Stimulated activated effector memory CD8-positive, alpha-beta T cell treated with anti-CD3 and anti-CD28 coated beads, Interleukin-12 subunit alpha, Interleukin-12 subunit beta, amount 100 ng/mL, for 72 hours (primary cell): ENCODE measurements at places on chromosomes 5 and 9.

- DNase-seq: no peak
Observed at GRCh38 chr5:143418140-143418866, 14.8 kb upstream of the NR3C1 start.

- no peak for DNase-seq
Observed at GRCh38 chr5:34042321-34042720, 692 bp downstream of the C1QTNF3 start.

DNA sequence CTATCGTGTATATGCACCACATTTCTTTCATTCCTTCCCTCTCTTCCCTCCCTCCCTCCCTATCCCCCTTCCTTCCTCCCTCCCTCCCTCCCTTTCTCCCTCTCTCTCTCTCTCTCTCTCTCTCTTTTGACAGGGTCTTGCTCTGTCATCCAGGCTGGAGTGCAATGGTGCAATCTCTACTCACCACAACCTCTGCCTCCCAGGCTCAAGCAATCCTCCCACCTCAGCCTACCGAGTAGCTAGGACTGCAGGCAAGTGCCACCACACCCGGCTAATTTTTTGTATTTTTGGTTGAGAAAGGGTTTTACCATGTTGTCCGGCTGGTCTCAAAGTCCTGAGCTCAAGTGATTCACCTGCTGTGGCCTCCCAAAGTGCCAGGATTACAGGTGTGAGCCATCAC is 1.1 kb upstream of the ANKS6 start:
- DNase-seq: no peak

GRCh38 chr5:91443761-91444467 is 60.8 kb upstream of the ARRDC3 start:
- DNase-seq: no peak

DNA sequence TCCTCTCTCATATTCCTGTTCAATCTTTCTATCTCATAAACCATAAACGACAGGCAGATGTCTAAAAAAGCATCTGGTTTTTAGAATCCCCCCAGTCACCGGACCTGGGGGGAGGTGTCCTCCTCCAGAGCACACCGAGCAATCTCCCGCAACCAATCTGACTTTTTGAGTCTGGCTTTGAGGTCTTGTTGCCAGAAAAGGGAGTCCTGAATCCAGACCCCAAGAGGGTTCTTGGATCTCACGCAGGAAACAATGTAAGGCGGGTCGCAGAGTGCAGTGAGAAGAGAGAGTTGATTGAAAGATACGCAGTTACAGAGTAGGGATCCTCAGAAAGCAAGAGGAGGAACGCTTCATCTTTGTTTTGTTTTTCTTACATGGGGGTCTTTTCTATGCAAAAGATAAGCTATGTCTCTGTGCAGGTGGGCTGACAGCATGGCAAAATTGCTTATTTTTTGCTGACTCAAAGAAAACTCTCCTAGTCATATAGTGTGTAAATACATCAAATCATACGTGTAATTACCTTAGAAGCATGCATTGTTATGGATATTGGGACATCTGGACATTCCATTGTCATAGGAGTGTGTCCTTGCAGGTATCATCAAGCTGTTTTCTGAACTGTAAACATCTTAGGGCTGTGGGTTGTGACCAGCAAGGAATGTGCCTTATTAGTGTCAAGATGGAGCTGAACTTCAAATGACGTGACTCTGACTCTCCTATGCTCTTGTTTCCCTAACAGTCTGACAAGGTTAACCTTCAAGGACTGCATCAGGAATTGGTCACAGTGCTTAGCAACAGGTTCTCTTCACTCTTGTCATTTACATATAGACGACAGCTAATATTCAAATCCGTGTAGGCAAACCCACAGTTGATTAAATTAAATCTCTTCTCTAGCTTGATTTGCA is 159.3 kb upstream of the DAPK1 start:
- no peak for DNase-seq

DNA sequence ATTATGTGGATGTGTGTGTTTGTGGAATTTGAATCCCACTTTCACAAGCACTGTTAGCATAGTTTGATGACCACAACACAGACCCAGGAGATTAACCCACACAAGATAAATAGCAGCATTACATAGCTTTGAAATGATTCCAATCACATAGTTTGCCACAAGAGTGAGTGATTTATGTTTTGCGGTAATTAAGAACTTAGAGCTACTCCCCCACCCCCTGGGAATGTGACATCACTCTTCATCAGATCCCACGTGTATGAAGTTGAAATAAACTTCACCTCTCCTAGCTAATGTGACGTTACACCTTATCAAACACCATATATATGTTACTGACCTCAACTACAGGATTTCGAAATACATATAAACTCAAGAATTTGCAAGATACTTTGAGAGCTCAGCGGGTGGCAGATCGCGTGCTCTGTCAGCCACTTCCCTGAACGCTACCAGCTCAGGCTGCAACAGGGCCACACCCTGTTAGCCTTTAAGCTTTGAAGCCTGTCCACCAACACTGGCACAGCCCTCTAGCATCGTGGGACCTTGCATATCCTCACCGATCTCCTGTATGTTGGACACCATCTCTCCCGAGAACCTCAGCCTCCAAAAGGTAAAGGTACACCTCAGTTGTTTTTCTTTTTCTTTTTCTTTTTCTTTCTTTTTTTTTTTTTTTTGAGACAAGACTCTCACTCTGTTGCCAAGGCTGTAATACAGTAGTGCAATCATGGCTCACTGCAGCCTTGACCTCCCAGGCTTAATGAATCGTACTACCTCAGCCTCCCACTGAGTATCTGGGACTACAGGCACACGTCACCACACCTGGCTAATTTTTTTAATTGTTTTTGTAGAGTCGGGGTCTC is 1.7 kb upstream of the AGTPBP1 start:
- no peak for DNase-seq

DNA sequence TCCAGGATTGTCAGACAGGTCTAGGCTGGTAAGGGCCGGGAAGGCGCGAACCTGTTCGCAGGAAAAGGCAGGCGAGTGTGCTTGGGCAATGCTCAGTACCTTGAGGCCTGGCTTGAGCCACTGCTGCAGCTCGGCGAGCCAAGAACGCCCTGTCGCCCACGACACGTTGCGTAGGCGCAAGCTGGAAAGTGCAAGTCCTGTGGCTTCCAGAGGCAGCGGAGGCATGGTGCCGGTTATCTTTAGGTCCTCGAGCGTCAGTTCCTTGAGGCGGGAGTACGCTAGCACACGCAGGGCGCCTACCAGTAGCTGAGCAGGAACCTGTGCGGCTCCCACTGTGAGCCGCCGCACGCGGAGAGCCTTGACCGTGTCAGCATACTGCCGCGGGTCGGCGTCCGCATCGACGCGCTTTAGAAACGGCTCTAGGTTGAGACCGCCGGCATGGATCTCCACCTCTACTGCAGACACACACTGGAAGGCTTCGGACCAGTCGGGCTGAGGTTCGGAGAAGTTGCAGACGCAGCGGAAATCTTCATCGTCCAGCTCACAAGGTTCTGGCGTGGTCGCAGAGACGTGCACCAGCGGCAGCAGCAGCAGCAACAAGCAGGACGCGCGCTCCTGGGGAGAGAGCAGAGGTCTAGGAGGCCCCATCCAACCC is 482 bp downstream of the CD14 start:
- peak; percentile 25 for DNase-seq

DNA sequence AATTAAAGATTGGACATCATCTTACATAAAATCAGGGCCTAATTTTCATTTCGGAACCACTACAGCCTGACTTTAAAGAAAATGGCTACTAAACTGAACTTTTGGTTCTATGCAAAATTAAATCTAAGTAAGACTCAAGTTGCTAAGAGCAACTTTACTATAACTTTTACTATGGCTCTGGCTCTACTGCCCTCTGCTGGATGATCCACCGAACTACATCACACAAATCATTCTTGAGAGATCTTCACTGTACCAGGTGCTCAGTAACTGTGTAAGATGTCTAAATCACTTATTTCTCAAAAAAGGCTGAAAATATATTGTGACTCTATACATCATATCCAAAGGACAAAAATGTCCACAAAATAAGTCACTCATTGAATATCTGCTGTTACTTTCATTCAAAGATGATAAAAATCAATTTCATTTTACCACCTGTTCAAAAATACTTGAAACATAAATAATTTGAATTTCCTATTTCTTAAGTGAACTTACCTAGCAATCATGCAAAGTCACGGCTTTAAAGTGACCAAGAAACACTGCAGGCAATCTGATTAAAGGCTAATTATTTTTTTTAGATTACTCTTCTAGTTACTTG is 13.5 kb downstream of the MOCS2 start:
- peak; percentile 53 for DNase-seq

GRCh38 chr9:91714020-91714806 is 235.8 kb downstream of the ROR2 start:
- no peak for DNase-seq

GRCh38 chr5:106408141-106408540 is 1262.6 kb downstream of the EFNA5 start:
- DNase-seq: no peak

DNA sequence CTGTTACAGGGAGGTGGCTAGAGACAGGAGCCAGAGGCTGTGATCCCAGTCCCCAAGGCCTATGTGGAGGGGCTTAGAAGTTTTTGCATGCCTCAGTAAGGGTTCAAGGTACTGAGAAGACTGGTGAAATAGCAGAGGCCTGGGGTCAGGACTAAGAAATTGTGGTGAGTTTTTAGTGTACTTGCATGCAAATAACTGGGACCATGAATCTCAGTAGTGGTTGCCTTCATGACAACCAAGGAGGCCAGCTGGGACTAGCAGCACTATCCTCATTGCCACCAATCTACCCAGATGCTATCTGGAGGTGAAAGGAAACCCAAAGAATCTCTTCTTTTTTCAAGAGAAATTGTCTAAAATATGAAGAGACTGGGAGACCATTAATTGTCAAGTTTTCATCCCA is 395.1 kb downstream of the CETN3 start:
- no peak for DNase-seq

DNA sequence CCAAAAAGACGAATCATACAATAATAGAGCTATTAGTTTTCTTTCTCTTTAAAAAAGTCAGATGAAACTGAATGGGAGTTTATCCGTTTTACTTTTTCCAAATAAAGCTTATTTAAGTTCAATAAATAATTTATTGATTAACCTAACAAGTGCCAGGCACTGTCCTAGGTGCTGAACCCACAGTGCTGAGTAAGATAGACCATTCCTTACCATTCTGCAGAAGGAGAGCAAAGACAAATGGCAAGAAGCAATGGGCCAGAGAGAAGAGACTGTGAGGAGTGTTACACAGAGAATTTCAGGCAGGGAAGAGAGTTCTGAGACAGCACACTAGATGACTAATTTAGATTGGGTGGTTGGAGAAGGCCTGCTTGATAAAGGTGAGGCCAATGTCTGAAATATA is 127.2 kb downstream of the AUH start:
- no peak for DNase-seq

DNA sequence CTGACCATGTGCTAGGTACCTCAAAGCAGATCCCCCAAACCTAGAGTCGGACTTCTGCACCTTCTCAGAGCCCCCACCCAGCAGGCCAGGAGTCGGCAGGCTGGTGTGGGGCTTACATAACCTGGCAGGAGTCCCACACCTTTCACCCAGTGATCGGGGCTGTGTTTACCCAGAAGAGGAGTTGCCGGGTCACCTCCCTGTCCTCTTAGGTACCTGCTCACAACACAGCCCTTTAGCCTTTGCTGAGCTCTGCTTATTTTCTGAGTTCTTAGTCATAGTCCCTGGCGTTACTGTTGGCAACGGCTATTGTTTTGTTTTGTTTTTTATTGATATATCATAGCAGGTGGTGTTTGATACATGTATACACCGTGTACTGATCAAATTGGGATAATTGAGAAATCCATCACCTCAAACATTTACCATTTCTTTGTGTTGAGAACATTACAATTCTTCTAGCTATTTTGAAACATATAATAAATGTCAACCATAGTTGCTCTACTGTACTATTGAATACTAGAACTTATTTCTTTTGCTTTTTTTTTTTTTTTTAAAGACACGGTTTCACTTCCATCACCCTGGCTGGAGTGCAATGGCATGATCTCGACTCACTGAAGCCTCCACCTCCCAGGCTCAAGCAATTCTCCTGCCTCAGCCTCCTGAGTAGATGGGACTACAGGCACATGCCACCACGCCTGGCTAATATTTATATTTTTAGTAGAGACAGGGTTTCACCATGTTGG is 10.4 kb upstream of the EEIG1 start:
- DNase-seq: no peak

- no peak for DNase-seq
Observed at GRCh38 chr5:120539471-120539870, 75.4 kb downstream of the PRR16 start.
